CD4-positive, alpha-beta T cell treated with Interleukin-17A for 1 hour (primary cell): ENCODE measurements at places on chromosomes 3 and 15.

- DNase-seq, result no peak
Observed at GRCh38 chr3:13018043-13018451, 55.2 kb downstream of the IQSEC1 start.

DNA sequence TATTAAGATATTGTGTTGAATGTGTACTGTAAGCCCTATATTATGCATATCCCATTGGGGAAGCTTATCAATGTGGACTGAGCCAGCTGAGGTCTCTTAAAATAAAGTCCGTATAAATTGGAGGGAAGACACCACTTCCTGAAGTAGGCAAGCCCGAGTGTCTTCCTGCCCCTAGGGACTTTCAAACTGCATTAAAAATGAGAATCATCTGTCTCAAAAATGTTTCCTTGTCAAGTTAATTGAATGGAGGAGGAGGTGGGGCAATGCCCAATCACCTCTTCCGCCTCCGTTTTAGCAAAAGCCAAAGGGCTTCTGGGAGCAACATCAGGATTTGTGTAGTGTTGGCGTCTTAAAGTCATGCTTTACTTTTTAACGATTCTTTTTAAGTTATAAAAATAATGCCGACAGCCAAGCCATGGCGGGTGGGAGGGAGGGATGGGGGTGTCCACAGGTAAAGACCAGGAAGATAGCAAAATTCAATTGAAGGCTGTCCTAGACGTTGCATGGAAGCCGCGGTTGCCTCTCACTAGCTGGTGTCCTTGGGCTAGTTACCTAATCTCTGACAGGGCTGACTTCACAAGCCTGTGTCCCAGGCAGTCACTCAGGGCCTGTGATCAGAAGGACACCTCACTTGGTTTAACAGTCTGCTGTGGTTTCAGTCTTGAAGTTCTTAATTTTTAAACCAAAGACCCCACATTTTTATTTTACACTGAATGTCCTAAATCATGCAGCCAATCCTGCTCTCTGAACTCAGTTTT lies 524.9 kb upstream of the PROK2 start:
- DNase-seq, result no peak

DNA sequence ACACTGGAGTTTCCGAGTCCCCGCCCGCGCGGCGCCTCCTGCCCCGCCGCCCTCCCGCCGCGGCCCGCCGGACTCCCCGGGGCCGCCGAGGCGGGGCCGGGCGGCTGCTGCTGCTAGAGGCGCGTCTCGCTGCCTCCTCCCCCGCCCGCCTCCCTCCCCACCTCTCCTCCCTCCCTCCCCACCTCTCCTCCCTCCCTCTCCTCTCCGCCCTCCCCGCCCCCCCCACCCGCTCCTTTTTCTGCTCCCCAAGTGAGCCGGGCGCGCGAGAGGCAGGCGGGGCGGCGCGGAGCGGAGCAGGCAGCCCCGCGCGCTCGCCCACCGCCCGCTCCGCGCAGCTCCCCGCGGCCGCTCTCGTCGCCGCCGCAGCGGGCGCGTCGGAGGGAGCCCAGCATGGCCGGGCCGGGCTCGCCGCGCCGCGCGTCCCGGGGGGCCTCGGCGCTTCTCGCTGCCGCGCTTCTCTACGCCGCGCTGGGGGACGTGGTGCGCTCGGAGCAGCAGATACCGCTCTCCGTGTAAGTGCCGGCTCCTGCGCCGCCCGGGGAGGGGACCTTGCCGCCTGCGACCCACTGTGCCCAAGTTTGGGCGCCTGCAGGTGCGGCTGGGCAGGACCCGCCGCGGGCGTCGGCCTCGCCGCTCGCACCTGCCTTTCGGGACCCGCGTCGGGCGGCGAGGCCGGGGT lies at the start of gene CACNA2D3:
CACNA2D3 (plus strand) TSS at position 229 of the 679 bp plus-strand sequence.
- no peak for DNase-seq

DNA sequence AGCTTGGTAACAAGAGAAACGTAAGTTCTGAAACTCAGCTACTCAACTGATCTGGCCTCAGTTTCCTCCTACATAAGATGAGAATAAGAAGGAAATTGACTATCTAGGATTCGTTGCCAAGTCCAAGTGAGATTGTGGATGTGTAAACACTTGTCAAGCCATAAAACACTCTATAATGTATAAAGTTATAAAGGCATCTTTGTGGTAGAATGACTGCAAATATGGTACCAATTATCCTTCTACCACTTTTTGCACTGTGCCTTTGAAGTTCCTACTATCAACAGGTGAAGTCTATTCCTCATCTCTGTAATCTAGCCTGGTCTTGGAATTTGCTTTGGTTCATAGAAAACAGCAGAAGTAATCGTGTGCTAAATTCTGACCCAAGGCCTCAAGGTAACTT lies 138.2 kb downstream of the GADL1 start:
- DNase-seq, result no peak

DNA sequence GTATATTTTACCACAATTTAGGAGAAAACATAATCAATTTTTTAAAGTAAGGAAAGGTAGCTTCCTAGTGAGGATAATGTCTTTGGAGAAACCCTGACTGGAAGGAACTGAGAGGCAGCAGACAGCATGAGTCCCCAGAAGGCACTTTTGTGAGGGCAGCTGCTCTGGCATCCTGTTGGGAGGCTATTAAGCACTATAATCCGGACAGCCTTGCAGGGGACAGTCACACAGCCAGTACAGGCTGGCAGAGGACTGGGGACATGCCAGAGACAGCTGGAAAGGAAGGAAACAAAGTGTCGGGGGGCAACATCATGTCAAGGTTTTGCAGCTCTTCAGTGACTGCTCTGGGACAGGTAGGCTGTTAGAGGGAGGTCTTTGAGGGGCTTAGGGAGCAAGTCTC lies 15.7 kb downstream of the ACAN start:
- no peak for DNase-seq

DNA sequence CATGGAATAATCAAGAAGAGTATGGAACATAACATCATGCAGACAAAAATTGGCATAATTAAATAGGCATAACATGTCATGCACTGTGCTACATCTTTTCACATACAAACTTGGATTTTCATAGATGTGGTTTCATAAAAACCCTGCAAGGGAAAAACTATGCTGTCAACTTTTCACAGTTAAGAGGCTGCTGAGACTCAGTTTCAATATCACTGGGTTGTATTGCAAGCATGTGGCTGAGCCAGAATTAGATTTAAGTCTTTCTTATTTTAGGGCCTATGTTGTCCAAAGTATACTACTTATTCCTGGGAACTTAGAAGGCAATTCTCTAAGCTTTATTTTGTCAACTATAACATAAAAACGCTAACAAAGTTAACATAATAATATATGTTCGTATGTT lies 70.7 kb upstream of the LSAMP start:
- DNase-seq, result no peak

DNA sequence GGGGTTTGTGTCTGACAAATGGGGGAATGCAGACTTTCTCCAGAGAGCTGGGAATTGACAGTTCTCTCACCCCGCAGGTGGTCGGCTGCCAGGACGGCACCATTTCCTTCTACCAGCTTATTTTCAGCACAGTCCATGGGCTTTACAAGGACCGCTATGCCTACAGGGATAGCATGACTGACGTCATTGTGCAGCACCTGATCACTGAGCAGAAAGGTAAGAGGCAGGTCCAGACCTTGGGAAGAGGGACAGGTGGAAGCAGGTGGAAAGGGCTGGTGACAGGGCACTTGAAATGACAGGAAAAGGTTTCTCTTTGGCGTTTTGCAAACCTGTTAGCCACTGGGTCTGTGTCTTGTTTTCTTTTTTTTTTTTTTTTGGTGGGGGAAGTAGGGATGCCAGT lies 36.6 kb downstream of the IFT122 start:
- no peak for DNase-seq

- no peak for DNase-seq
Observed at GRCh38 chr3:100615684-100616083, 6.3 kb downstream of the ADGRG7 start.

DNA sequence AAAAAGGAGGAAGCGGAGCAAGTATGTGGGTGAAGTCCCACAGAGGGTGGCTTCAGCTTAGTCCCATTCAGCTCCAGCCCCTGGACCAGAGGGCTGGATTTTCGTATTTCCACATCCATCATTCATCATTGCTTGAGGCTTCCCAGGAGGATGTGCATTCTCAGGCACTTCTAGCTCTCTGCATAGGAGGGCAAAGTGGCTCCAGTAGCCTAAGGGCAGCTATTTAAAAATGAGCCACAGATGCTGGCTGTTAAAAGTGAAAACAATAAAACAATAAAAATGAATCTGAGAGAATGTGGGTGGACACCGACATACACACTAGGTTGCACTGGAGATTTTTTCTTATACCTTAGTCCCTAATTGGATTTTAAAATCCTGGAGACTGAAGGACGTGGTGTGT lies 629.2 kb upstream of the ZNF385D start:
- DNase-seq, result no peak

DNA sequence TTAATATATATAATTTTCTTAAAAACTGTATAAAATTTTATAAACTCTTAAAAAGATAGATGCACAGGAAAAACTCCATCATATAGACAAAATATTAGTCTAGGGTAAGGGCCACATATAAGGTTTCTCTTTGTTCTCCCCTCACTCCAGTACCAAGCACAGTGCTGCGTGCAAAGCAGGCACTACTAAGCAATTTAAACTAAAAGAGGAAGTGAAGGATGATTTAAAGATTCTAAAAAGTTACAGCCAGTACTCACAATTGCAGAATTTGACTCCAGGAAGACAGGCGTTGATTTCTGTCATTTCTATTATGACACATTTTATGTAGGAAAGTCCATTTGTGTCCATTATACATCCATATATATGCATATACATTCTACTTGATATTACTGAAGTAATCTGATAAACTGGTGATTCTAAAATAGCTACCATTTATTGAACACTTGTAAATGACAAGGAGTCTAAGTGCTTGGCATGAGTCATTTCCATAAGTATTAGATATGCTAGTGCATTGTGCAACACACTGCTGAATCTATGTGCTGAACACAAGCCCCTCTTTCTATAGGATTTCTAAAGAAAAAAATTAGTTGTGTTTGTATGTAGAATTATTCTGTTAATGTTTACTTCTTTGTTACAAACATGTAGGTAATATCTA lies 785.5 kb upstream of the ARRDC4 start:
- no peak for DNase-seq

- no peak for DNase-seq
Observed at GRCh38 chr3:144032531-144033239, 61.1 kb downstream of the DIPK2A start.
